Stimulated activated CD8-positive, alpha-beta memory T cell treated with anti-CD3 and anti-CD28 coated beads, Interleukin-4, amount 100 ng/mL, for 4 hours (primary cell): ENCODE measurements at places on chromosomes 3 and 15.

DNA sequence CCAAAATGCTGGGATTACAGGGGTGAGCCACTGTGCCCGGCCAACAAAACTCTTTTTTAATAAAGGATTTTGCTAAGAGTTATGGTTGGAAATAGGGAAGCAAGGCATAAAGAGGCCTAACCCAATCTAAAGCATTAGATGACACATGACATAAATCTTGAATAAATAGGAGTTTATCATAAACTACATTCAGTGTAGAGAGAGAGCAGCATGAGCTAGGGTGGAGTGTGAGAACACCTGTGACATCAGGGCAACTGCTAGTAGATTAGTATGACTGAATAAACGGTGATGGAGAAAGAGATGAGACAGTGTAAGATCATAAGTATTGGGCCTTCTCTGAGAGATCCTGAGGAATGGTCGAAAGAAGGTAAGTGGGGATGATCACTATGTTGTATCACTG is 63.7 kb downstream of the DPPA2 start:
- no peak for DNase-seq

GRCh38 chr15:100762289-100762688 is 117.3 kb upstream of the ALDH1A3 start:
- no peak for DNase-seq

- no peak for DNase-seq
Observed at GRCh38 chr3:158260392-158260791, 150.5 kb downstream of the RSRC1 start.

GRCh38 chr15:58057559-58057958 is 8.0 kb downstream of the ALDH1A2 start:
- no peak for DNase-seq

DNA sequence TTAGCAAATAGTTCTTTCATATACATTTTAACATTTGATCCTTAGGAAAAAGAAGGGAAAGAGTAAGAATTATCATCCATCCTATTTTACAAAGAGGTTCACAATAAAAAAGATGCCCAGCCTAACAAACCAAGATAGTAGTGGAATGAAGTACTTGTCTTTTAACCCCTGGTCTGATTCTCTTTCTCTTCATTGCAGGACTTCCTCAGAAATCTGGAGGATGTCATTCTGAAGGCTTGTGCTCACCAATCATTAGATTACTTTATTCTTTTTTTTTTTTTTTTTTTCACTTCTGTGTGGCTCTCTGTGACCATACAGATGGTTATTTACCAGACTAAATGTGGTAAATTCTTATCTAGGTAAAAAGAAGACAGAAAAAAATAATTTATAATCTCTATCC is 7.0 kb downstream of the HDGFL3 start:
- no peak for DNase-seq

- DNase-seq = no peak
Observed at GRCh38 chr15:37028625-37029296, 71.6 kb downstream of the MEIS2 start.

DNA sequence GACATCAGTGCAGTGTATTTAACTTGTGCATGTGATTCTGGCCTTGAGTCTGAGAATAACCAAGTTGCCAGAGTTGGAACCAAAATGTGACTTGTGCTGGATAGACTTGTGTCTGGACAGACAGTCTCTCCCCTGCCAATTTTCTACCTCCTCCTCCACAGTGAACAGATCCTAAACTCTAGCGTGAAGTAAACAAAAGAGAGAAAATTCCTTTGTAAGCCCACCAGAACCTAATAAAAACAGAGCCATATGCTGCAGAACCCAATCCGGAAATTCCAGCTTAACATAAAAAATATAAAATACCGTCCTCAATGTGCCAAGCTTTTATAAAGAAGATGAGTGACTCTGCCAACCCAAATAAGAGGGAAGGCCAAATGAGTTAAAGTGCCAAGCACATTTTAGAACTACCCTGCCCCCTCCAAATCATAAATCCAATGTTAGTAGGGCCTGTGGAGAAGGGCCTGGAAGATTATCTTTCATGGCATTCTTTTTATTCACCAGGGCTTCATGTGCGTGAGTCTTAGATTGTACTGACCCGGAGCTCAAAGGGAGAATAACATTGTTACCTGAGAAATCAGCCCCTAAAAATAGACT is 344.6 kb upstream of the PROK2 start:
- DNase-seq = no peak

GRCh38 chr3:100682854-100683760 is 26.2 kb upstream of the TFG start:
- no peak for DNase-seq

DNA sequence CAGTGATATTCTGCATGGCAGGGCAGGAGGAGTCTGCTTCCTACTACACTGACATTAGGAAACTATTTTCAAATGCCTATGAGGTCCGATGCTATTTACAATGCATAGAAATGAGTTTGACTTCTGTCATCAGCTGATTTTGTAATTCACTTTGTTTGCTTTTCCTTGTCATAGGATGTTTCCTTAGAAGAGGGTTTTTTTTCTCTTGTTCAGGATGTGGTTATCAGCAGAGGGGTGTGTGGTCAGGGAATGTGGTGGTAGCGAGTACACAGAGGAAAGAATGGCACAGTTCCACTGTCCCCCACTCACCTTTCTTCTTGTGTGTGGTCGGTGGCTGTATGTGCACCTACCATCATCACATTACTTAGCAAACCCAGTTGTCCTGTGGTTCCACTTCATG is 231.5 kb downstream of the LRTM1 start:
- DNase-seq = no peak

DNA sequence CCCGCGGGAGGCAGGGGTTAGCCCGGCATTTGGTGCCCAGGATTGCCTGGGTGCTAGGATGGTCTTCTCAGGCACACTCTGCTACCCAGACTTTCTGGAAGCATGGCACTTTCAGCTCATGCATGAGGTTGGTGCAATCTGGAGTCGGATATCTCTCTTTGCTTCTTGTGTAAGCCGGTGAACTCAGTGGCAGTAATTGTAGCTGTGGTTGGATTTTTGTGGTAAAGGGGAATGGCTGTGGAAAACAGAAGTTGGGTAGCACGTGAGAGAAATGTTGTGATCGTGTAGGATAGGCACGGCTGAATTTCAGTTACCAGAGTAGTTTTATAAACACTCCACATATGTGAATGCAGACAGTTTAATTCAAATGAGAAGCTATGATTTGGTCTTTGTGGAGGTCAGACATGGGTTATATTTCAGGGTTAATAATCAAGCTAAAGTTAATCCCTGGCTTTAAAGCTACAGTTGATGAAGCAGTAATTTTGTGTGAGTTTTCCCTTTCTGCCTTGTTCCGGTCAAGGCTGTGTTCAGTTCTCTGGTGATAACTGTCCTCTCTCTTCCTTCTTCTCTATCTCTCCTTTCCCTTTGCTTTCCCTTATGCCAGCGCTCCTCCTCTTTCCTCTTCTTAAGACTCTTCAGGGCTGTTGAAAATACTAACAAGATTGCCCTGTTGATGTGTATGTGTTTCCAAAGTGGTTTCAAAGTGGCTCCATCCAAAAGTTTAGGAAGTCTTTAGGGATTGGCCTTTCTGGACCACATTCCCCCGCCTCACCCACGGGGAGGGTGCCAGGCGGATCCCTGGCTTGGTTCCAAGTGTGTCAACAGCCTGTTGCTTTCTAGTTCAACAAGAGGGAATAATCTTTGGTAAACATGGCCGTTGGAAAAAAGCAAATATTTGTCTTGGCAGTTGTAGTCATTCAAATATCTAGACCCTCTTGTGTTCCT is 404.6 kb upstream of the C2CD4B start:
- no peak for DNase-seq

- no peak for DNase-seq
Observed at GRCh38 chr3:148790851-148791735, 36.5 kb upstream of the CPB1 start.

DNA sequence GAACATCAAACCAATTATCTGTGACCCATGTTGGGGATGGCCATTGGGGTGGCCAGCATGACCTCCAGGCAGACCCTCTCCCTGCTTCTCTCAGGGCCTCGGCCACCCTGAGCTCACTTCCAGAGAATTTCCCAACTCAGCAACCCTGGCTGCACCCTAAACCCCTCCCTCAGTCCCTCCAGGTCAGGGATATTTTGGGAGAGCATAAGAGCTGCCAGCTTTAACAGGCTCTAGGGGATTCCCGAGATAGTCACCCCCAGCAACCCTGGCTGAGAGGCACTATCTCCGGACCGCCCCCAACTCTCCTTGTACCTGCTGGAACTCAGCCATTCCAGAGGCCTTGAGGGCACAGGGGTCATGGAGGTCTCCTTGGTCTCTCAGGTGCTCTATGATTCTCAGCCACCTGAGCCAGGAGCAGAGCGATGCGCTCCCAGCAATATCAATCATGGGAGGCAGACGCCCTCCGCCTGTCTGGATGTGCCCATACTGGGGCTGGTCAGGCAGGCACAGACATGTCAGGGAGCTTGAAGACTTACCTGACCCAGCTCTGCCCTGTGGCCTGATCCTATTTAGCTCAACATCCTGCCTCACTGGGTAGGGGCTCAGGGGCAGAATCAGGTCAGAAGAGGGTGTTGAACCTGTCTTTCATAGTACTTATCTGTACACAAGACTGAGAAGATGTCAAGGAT is 34.9 kb upstream of the CILP start:
- DNase-seq = no peak

- DNase-seq = no peak
Observed at GRCh38 chr15:100334015-100334414, 7.8 kb downstream of the ADAMTS17 start.

DNA sequence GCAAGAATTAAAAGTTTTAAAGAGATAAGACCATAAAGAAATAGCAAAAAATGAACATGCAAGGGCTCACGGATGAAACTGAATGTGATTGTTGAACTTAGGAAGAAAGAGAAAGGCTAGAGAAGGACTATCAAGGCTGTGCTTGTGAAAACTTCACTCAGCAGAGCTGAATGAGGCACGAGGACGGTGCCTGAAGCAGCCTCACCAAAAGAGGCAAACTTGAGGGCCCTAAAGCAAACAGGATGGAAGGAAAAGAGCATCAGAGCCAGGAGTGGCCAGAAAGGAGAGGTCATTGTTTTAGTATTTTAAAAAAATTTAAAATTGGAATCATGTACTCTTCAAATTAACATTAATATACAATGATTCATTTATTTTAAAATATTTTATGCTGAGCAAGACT is 191.2 kb upstream of the SOX14 start:
- no peak for DNase-seq

DNA sequence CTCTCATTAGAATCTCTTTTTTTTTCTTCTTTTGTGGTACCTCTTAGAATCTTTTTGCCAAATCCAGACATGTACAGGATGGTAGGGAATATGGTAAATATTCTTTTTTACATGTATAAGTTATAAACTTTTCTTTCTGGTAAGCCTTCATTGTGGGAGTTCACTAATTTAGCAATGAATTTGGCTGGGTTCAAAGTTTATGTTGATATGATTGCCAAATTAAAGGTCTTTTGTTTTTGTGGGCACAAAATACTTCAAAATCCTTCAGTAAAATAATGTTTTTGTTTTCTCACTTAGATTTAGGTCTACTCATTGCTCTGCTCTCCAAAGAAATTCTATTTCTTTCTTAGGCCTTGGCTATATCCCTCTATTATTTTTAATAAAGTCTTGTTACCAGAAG is 1405.9 kb upstream of the ALCAM start:
- no peak for DNase-seq

DNA sequence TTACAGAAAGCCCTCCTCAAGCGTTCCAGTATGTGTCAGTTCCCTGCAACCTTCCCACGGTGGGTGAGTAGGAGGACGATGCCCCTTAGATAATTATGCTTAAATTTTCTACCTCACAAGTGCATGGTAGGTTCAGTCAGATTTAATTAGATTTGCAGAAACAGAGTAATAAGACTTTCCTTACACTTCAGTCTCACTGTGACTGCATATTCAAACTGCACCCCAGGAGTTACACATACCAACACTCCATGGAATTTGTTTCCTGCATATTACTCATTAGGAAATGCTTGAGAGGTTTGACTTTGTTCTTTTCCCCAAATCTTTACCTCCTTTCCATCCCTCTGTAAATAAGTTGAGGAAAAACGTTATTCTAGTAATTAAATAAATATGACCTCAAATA is 108.8 kb downstream of the ARRDC4 start:
- no peak for DNase-seq
